SJCRH30 (cell line): ENCODE measurements at places on chromosomes 3 and 15. TPM values are rescaled to one million over a fixed set of nuclear protein-coding genes. Genes with fewer than 3 reads are reported as not detected.

Gene FOXP1
- 21.6 and 24.8 TPM in 2 replicates for total RNA-seq

DNA sequence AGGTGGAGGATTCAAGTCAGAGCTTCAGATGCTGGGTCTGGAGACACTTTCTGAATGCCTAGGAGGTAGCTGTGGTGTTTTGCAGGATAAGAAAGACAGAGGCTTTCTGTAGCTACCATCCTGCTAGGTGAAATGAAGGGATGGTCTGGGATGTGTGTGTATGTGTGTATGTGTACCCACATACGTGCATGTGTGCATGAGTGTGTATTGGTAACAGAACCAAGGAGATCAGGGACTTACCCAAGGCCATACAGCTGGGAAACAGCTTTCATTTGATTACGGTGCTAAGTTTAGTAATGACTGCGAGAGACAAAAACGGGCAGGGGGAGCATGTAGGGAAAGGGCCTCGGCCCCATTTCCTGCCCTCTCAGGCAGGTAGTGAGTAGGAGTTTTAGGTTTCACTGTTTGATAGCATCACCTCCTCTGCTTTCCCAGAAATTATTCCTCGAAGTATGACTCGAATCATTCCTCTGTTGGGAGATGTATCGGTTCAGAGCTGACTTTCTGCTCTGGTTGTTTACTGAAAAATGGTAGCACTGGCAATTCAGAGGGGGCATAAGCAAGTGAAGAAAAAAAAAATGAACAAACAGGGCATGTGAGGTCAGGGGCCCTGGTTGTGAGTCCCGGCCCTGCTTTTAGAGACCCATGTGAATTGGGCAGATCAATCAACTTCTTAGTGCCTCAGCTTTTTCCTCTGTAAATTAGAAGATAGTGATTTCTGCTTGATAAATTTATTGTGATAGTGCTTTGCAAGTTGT is 130.7 kb downstream of the LPP start:
- DNase-seq, result no peak

DNA sequence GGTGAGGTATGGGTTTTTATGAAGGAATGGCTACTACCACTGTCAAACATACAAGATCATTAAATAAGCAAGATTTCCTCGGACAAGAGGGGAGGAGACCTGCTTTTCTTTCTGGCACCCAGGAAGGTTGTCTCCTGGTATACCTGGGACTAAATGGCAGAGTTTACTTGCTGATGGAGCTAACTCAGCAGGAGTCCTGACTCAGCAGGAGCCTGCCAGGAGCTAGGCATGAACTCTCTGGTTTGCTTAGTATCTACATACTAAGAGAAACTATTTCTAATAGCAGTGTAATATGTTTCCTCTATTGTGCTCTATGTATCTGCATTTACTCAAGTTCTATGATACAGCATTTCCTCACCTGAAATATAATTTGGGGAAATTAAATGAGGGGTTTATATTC is 404.2 kb downstream of the RSL24D1 start:
- DNase-seq, result no peak

GRCh38 chr3:42665050-42665878 is 11.8 kb downstream of the ZBTB47 start:
- no peak for DNase-seq

DNA sequence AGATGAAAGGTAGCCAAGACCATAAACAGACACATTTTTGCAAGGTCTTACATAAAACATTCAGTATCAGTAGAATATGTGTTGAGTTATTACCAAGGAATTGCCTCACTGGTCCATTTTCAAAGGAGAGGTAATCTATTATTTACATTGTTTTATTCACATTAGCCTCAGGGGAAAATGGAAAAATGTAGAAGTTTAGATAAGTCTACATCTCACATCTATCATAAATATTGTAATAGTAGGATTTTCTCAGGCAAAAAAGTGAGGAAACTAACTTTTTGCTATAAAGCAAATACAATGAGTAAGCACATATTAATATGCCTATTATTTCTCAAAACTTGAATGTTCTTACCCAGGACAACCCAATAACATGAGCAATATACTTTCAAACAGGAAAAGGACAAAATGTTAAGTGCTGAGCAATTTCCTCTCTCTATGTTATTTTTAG is 184.6 kb upstream of the AGTR1 start:
- DNase-seq, result no peak

- DNase-seq, result no peak
These were observed 30.6 kb downstream of the POLG start for GRCh38 chr15:89303986-89304385.

DNA sequence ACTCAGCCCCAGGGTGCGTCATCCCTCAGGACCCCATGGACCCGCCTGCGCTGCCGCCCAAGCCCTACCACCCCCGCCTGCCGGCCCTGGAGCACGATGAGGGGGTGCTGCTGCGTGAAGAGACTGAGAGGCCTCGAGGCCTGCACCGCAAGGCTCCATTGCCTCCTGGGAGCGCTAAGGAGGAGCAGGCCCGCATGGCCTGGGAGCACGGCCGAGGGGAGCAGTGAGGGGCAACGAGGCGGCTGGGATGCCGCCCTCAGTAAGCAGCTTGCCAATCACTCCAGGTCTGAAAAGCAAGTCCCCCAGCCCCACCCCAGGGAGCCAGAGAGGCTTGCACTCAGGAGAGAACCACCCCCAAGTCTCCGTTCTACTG is 3.8 kb upstream of the MANF start:
- no peak for DNase-seq

GRCh38 chr15:65286069-65286703 is 497 bp downstream of the PARP16 start:
- DNase-seq, result no peak

- peak; percentile 7 for DNase-seq
These were observed 531 bp downstream of the LZTFL1 start for GRCh38 chr3:45841420-45841756.

DNA sequence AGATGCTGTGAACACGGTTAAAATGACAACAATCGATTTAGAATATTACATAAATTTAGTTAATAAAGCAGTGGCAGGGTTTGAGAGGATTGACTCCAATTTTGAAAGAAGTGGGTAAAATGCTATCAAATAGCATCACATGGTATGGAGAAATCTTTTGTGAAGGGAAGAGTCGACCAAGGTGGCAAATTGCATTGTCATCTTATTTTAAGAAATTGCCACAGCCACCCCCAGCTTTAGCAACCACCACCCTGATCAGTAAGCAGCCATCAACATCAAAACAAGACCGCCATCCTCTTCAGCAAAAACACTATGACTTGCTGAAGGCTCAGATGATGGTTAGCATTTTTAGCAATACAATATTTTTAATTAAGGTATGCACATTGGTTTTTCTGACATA is 5.7 kb upstream of the CCR5 start:
- no peak for DNase-seq
